Activated naive CD4-positive, alpha-beta T cell (primary cell): ENCODE measurements at places on chromosomes 7 and 10.

DNA sequence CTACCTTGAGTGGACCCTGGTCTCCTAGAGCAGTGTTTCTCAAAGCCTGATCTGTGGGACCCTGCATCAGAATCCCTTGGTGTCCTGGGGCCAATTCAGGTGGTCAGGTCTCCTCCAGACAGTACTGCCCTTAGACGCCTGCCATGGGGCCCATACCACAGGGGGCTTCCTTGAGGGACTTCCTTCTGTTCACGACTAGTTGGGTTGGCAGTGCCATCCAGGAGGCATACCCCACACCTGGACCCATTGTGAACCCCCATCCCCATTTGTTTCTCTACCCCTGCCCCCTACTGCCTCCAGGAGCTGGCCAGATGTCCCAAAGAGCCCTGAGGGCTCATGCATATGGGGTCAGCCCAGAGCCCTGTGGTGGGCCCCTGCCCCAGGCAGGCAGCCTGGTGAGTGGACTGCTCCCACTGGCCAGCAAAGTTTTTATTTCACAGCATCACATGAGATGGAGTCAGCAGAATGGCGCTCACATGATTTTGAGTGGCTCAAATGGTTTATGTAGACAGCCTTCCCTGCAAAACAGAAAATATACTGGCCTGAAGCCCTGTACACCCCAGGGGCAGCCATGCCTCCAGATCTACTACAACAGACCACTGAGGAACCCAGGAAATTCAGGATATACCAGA lies 259.9 kb upstream of the ZMIZ1 start:
- DNase-seq: no peak

- DNase-seq: no peak
Observed at GRCh38 chr7:69823151-69823744, 225.0 kb downstream of the AUTS2 start.

GRCh38 chr7:22386865-22387264 lies 29.9 kb upstream of the RAPGEF5 start:
- DNase-seq: no peak

DNA sequence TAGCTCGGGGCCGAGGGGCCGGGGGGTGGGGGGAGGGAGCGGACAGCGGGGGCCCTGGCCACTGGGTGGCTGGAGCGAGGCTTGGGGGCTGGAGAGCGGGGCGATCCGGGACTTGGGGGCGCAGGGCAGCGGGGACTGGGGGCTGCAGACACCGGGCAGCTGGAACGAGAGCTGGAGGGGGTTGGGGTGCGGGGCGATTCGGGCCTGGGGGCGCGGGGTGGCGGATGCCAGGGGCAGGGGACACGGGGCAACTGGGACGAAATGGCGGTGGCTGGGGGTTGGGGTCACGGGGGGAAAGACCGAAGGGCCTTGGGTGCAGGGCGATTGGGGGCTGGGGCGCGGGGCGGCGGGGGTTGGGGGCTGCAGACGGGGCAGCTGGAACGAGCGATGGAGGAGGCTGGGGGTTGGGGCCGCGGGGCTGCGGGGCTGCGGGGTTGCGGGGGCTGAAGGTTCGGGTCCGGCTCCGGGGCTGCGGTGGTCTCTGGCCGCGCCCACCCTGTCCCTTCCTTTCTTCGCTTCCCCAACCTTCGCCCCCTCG lies 590 bp downstream of the COL26A1 start:
- no peak for DNase-seq

DNA sequence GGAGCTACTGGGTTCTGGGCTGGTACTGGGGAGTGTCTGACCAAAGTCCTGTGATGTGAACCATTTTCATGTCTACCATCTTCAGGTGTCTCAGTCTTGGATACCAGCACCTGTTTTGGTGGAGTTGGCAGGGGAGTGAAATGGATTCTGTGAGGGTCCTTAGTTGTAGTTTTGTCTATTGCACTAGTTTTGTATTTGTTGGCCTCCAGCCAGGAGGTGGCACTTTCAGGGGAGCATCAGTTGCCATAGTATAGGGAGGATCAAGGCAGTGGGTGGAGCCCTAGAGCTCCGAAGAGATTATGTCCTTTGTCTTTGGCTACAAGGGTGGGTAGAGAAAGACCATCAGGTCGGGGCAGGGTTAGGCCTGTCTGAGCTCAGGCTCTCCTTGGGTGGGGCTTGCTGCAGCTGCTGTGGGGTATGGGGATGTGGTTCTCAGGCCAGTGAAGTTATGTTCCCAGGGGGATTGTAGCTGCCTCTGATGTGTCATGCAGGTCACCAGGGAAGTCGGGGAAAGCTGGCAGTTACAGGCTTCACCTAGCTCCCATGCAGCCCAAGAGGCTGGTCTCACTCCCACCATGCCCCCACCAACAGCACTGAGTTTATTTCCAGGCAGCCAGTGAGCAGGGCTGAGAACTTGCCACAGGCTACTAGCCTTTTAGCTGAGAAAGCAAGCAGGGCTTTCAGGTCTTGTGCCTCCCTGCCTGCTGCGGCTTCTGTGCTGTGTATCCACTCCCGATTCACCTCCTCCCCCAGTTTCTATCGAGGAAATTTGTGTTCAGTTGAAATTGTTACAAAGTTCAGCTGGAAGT lies 153.1 kb downstream of the ZNF365 start:
- DNase-seq: no peak

DNA sequence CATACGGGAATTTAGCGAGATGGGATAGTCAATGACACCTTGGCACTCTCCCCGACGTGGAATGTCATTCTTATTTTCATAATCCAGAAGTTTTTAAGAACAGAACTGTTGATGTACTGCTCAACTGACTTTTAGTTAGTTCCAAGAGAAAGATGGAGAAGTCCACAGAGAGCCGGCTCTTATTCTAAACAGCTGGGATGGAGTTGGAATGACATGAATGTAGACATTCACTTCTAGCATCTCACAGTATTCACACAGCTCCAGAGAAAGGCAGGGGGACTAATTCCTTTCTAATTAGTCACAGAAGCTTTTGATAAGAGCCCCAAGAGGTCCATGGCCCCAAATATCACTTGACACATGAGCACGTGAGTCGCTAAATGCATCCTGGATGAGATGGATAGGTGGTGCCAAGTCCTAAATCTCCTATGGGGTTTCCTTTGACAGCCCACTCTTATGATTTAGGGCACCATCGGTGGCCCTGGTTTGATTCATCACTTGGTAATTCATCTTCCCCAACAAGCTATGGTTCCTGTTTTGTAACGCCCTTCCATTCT lies 420.3 kb upstream of the AUTS2 start:
- DNase-seq: no peak

- no peak for DNase-seq
Observed at GRCh38 chr10:48236199-48236621, 38.3 kb downstream of the FRMPD2 start.

- DNase-seq: no peak
Observed at GRCh38 chr10:4246881-4247358, 461.9 kb upstream of the KLF6 start.

DNA sequence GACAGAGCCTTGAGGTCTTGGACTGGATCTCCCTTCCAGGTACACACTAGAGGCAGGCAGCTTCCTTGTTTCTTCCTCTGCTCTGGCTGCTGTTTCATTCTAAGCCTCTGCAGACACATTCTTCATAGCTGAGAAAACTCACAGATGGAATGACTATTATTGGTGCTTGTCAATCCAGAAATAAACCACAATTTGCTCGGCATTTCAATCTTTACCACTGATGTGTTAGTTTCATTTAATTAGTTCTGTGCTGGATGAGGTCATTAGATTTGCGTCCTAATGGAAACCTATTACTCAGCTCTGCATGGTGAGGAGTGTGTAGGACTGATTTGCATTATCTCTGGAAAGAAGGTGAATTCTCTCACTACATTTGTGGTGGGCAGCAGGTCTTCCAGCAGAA lies 392.5 kb downstream of the NRG3 start:
- no peak for DNase-seq

DNA sequence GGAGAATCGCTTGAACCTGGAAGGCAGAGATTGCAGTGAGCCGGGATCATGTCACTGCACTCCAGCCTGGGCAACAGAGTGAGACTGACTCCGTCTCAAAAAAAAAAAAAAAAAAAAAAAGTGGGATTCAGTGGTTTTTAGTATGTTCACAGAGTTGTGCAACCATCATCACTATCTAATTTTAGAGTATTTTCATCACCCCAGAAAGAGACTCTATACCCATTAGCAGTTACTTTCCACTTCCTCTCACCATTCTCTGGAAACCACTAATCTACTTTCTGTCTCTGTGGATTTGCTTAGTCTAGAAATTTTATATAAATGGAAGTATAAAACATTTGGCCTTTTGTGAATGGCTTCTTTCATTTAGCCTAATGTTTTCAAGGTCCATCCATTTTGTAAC lies 113.4 kb downstream of the ST7 start:
- DNase-seq: no peak

DNA sequence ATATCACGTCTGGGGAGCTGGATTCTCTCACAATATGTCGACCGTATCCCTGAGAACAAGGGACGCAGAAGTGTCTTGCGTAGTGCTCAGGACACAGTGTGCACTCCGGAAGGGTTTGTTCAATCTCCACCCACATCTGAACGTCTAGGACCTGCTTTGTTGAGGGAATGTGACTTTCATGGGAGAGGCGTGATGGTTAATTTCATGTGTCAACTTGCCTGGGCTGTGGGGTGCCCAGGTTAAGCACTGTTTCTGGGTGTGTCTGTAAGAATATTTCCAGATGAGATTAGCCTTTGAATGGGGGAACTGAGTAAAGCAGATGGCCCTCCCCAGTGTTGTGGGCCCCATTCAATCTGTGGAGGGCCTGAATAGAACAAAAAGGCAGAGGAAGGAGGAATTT lies 80.4 kb upstream of the SFMBT2 start:
- no peak for DNase-seq

DNA sequence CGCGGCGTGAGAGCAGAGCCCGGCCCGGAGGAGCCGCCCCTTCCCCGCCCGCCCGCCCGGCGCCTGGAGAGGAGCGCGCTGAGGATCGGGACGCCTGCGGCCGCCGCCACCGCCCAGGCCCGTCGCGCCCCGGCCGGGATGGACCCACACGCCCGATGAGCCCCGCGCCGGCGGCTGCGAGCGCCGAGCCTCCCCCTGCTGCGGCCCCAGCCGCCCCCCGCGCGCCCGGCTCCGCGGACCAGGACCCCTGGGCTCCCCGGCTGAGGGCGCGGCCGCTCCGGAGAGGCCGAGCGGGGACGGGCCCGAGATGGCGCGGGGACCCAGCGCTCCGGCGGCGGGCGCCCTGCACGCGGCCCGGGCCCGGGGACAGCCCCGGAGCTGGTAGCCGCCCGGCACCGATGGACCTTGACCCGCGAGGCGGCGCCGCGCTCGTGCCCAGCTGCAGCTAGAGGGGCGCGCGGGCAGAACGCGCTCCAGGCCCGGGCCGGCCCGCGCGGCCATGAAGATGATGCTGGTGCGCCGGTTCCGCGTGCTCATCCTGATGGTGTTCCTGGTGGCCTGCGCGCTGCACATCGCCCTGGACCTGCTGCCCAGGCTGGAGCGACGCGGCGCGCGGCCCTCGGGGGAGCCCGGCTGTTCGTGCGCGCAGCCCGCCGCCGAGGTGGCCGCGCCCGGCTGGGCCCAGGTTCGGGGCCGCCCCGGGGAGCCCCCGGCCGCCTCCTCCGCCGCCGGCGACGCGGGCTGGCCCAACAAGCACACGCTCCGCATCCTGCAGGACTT lies 520 bp downstream of the FAM20C start:
- no peak for DNase-seq

- no peak for DNase-seq
Observed at GRCh38 chr7:27107391-27108381, 5.2 kb upstream of the HOXA2 start.

- no peak for DNase-seq
Observed at GRCh38 chr7:100670074-100670473, 3.5 kb upstream of the GNB2 start.

GRCh38 chr7:16083931-16084330 lies 337.4 kb downstream of the CRPPA start:
- no peak for DNase-seq

DNA sequence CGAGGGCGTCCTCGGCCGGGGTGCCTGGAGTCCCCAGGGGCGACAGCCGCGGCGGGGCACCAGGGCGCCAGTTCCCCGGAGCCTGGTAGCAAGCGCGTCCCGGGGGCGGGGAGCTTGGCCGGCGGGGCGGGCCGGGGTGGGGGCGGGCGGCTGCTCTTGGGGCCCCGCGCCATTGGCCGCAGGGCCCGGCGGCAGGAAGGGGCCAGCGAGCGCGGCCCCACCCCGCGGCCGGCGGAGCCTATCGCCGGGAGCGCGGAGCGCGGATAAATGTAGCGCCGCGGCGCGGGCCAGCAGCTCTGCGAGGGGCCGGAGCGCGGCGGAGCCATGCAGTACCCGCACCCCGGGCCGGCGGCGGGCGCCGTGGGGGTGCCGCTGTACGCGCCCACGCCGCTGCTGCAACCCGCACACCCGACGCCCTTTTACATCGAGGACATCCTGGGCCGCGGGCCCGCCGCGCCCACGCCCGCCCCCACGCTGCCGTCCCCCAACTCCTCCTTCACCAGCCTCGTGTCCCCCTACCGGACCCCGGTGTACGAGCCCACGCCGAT lies at the start of gene HHEX:
HHEX (plus strand) TSS at position 293 of the 548 bp plus-strand sequence; CDS start at position 325, 32 bp downstream.
- peak; percentile 10 for DNase-seq

DNA sequence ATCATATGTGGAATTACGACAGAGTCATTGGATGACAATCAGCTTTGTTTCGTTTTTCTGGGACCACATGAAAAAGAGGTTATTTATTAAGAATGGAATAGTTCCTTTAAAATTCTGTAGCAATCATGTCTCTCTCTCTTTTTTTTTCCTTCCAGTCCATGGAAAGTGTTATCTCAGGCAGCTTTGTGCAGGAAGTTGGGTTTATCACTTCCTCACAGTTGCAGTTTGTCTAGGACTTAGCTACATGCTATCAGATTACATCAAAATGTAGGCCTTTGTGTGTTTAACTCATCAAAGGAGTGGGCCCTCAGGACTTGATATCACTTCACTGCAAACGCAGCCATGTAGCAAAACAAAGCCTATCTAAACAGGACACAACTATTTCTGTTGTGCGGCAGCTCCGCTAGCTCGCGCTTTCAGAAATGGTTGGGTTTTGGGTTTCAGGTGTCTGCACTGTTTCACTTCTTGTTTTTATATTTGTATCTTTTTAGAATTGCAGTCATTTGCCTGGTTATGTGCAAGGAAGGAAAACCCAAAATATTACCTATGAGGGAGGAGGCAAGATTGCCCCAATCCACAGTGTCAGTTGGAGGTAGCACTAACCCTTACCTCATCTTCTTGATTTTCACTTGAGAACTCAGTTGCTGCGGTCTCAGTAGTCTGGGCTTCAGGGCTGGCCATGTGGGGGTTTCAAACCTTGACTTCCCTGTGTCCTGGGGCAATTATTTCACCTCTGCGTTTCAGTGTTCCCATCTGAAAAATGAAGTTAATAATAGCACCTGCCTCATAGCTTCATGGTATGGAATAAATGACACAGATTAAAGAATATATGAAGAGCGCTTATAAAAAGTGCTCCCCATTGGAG lies 66.7 kb downstream of the HHEX start:
- DNase-seq: no peak

DNA sequence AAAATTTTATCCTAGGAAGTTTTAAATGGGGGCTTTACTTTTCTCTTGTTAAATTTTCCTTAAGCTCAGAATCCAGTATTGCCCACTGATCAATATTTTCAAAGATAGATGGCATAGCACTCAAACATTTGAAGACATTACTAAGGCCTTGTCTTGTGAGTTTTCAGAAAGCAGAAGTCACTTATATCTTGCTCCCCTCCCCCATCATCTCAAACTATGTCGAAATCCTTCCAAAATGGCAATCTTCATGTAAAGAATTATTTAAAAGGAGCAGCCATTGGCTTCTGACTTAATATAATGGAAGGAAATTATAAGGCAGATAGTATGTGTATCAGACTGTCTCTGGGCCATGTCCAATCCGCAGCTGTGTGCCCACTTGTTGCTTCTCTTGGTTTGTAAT lies 553.5 kb upstream of the C7orf33 start:
- no peak for DNase-seq
